CD4-positive, alpha-beta T cell treated with Interleukin-10 for 1 hour (primary cell): ENCODE measurements at places on chromosomes 2 and 18.

- no peak for DNase-seq
Measured at GRCh38 chr2:209579230-209579749, 155.4 kb downstream of the MAP2 start.

DNA sequence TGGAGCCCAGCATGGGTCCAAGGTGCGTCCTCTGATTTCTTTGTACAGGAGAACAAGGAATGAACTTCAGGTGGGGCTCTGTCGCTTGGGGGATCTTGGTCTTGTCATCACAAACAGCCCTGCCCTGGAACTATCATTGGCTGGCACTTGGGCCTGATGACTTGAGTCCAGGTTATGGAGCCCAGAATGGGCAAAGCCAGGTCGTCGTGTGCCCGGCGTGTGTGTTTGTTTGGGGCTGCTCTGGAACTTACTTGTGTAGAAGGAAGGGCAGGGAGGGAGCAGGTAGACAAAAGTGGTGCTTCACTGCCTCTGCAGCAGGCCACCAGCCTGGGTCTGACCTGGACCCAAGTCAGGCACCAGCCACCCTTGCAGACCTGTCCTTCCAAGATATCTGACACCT, 306.3 kb upstream of the HS6ST1 start:
- DNase-seq, result no peak

GRCh38 chr18:36717422-36718110, 111.2 kb downstream of the TPGS2 start:
- DNase-seq, result no peak

DNA sequence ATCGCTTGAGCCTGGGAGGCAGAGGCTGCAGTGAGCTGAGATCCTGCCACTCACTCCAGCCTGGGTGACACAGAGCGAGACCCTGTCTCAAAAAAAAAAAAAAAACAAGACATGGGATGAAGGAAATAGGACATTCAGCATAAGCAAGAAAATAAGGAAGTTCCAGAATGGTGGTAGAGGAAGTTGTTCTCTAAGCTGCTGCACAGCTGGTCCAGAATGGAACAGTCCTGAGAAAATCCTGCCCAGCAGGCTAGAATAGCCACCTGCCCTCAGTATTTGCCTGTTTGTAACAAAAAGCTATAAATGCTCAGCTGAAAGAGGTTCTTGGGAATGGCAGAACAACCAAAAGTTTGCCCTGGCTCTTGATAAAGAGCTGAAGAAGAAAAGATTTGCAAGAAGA, 11.1 kb upstream of the MAPRE3 start:
- DNase-seq, result no peak

- DNase-seq, result peak; percentile 23
Measured at GRCh38 chr2:88269836-88270235, 99.7 kb downstream of the THNSL2 start.
